ENCODE measurements at places on chromosomes 1 and 21.
A peak's percentile ranks its signal among the peaks of the same experiment; 100 is the strongest.

DNA sequence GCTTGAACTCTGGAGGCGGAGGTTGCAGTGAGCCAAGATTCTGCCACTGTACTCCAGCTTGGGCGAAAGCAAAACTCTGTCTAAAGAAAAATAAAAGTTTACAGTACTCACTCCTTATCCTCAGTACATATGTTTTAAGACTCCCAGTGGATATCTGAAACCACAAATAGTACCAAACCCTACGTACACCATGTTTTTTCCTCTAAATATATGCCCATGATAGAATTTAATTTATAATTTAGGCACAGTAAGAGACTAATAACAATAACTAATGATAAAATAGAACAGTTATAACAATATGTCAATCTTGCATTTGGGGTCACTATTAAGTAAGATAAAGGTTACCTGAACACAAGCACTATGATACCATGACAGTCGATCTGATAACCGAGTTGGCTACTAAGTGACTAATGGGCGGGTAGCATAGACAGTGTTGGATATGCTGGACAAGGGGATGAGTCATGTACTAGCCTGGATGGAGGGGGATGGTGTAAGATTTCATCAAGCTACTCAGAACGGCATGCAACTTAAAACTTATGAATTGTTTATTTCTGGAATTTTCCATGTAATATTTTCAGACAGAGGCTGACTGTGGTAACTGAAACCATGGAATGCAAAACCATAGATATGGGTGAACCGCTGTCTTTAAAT lies 43.7 kb downstream of the ST7L start:
- no peak for DNase-seq

DNA sequence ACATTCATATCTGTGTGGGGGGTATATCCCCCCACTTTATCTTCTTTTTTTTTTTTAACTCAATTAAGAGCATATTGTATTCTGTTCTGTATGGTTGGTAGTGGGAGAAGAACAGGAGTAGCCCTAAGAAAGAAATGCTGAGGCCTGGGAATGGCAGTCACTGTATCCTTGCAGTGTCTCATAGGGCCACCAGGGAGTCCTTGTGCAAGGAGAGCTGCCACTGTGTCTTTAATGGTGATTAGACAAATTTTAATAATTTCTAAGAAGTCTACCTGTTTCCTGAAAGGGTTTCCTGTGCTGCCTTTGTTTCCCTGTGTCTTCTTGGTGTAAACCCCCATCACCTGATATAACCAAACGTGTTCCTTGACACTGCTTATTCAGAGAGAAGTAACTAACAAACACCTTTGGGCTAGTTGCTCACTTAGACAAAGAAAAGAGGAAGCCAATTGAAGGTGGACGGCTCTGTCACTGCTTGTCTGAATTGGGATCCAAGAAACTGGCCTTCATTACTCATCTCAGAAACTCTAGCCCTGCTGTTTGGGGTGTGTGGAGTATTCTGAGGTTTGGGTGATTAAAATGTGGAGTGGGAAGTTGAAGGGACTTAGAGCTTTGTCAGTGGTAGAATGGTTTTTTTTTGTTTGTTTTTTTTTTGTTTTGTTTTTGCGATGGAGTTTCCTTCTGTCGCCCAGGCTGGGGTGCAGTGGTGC lies 15.2 kb downstream of the GIPC2 start:
- DNase-seq: no peak

- no peak for DNase-seq
Measured at GRCh38 chr1:106173101-106173500, 883.4 kb upstream of the PRMT6 start.

- no peak for DNase-seq
Measured at GRCh38 chr21:36188937-36189336, 32.3 kb downstream of the DOP1B start.

- no peak for DNase-seq
Measured at GRCh38 chr1:78281580-78281979, 209.2 kb upstream of the PTGFR start.

GRCh38 chr1:12406211-12407021 lies 176.6 kb downstream of the VPS13D start:
- DNase-seq: no peak

DNA sequence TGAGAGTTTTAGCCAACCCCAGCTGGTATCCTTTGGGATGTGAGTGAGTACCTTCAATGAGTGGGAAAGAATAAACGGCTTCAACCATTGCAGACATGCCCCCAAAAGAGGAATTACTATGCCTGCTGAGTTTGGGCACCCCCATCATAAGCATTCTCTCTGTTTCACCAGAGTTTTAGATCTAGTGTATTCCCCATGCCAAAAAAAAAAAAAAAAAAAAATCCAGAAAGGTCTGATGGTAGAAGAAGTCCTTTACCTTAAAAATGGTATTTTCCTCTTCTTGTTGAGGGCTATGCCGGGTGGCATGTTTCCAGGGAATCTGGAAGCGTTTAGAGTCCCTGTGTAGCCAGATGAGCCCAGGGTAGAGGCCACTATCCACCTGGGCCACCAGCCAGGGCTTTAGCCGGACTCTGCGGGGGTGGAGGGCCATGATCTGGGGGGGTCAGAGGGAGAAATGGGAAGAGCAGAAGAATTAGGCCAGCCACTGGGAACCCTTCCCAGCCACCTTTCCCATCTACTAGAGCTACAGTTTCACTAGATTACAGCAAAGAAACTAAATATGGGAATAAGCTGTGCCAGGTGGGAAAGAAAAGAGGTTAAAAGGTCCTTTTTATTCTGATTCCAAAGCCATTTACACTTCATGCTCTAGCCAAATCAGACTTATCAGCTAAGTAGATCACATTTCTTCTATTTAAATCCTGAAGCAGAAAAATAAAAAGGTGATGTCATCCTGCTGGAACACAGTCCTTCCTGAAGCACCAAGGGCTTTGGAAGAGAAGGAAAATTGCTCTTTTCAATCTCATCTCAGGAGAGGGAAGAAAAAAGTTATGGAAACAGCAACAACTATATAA lies 4.7 kb downstream of the IRF6 start:
- no peak for DNase-seq

GRCh38 chr1:48889082-48889481 lies 112.4 kb upstream of the BEND5 start:
- no peak for DNase-seq

- no peak for DNase-seq
Measured at GRCh38 chr1:206059355-206059915, 6.5 kb downstream of the RHEX start.

DNA sequence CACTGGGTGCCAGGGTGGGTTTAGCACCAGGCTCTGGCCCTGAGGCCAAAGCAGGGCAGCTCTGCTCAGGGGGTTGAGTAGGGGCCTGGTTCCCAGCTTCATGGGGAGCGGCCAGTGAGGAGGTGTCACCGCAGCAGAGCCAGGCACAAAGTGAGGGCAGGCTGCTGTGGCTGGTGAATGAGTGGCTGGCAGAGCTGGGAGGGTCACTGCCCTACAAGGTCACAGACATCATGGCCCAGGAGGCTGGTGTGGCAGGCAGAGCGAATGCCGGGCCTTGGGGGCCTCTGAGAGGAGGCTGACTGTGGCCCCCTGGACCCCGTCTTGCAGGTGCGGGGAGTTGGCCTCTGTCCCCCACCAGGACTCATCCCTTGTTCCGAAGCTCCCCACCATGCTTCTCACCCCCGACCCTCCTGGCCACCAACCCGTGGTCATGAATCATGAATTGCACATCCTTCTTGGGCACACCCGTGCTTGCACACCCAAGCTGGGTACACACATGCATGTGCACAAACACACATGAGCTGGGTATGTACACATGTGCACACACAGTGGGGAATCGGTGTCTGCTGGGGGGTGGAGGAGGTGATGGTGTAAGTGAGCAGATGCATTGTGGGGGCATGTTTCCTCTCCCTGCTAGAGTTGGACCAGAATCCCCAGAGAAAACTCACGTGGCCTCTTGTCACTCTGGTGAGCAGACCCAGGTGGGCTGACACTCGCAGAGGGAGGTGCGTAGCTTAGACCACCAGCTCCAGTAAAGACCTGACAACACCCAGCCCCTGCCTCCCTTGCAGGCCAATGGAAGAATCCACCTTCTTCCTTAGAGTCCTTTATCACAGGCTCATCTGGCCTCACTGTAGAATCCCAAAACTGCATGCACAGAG lies 4.8 kb upstream of the GNB1 start:
- DNase-seq: no peak

GRCh38 chr1:178037510-178038253 lies 56.2 kb upstream of the RASAL2 start:
- peak; percentile 74 for DNase-seq

GRCh38 chr1:199422206-199422605 lies 605.3 kb upstream of the NR5A2 start:
- DNase-seq: no peak

DNA sequence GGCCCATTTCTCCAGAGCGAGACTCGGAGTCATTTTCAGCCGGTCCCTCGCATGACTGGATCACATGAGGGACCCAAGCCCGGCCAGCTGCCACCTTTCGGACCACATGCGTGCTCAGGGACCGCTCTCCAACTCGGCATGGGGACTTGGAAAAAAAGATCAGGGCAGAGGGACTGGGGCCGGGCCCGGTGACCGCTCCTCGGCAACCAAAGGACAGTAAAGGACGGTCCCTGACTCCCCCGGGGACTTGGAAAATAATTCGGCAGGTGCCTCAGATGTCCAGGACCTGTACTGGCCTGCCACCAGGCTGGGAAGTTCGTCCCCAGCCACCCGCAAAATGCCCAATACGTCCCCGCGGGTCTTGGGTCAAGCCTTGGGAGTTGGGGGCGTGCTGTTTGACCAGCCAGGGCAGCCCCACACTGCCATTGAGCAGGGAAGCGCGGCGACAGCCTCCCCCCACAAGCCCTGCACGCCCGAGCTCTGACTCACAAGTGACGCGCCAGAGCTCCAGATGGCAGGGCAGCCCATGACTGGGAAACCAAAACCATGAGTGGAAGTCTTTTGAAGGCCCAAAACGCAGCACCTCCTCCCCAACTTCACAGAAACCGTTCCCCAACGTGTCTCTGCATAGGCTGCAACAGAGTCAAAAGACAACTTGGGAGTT lies 134.5 kb downstream of the LIPI start:
- no peak for DNase-seq

- DNase-seq: no peak
Measured at GRCh38 chr1:8639148-8639547, 178.3 kb downstream of the RERE start.

DNA sequence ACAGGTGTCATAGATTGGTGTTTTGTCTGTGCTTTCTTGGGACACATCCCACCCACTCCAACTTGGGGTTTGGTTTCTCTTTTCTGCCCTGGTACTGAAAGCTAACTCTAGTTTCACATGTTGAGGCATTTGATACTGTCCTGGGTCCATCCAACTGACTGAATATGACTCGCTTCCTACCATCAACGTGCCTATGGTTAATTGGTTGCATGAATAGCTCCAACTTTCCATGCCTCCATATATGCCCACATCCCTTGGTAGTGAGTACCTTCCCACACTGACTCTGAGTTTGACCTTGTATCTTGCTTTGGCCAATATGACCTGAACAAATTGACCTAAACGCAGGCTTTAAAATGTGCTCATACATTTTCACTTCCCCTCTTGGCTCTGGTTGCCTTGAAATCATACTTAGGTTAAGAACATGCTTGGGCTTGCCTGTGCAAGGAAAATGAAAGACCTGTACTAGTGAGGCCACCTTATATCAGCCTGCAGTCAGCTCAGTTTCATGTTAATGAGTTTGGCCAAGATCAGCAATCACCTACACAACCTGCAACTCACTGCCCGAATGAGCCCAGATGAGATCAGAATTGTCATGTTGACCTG lies 81.0 kb upstream of the KCNK2 start:
- no peak for DNase-seq

GRCh38 chr1:29761159-29761928 lies 525.0 kb downstream of the PTPRU start:
- no peak for DNase-seq

DNA sequence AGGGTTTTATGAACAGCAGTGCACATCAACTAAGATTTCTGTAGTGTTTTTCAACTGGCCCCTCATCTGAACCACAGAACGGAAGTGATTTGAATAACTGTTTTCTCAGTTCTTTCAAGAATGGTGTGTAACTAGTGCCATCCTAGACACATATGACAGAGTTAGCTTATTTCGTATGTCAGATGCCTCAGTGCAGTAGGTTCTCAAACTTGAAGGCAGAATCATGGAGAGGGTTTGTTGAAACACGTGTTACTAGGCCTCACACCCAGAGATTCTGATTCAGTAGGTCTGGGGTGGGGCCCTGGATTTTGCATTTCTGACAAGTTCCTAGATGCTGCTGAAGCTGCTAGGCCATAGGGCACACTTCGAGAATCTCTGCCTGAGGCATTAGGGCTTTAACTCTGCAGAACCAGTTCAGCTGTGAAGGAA lies 49.0 kb downstream of the SCCPDH start:
- DNase-seq: no peak

GRCh38 chr1:54489627-54490250 lies 58.3 kb upstream of the ACOT11 start:
- no peak for DNase-seq

GRCh38 chr1:167291539-167292185 lies 71.0 kb downstream of the POU2F1 start:
- DNase-seq: no peak

DNA sequence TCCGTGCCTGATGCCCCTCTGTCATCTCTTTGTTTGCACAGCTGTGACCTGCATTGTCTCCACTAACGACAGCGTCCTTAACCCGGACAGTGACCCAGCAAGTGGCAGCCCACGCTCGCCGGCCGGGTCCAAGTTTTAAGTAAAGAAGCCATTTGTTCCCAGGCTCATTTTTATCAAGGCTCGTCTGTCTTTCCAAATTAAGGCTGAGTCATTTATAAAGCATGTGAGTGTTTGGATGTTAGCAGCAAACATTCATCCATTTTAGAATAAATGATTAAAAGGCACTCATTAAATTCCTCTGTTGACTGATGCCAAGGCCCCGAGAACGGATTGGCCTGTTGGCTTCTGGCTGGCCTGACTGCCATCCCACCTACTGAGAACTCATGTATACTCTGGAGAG lies 514.5 kb downstream of the NPHP4 start:
- no peak for DNase-seq

- DNase-seq: no peak
Measured at GRCh38 chr1:234934611-234935033, 194.0 kb downstream of the TOMM20 start.

- no peak for DNase-seq
Measured at GRCh38 chr1:17350083-17350482, 21.9 kb upstream of the PADI6 start.

DNA sequence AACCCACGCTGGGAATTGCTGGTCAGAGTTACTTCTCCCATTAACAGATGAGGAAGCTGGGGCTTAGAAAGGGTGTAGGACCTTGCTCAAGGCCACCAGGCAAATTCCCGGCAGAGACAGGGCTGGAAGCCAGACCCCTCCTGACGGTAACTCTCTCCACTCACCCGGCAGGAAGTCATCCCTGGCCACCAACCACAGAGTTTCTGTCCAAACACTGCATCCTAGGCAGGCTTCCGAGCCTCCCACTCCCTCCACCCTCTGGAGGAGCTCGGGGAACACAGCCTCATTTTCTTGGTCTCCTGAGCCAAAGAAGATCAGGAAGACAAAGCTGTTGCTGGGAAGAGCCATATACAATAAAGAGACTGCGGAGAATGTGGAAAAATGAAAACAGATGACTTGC lies 25.0 kb upstream of the ZNF436 start:
- no peak for DNase-seq

GRCh38 chr1:234118911-234119310 lies 214.4 kb downstream of the SLC35F3 start:
- DNase-seq: no peak

- DNase-seq: no peak
Measured at GRCh38 chr1:93616221-93616995, 65.2 kb downstream of the BCAR3 start.

- DNase-seq: no peak
Measured at GRCh38 chr21:40706806-40707655, 139.9 kb downstream of the DSCAM start.

Measured in NCI-H526 treated with DMSO at 0.1 percent for 48 hours (cell line).